ENCODE measurements at places on chromosomes 7 and 10.

DNA sequence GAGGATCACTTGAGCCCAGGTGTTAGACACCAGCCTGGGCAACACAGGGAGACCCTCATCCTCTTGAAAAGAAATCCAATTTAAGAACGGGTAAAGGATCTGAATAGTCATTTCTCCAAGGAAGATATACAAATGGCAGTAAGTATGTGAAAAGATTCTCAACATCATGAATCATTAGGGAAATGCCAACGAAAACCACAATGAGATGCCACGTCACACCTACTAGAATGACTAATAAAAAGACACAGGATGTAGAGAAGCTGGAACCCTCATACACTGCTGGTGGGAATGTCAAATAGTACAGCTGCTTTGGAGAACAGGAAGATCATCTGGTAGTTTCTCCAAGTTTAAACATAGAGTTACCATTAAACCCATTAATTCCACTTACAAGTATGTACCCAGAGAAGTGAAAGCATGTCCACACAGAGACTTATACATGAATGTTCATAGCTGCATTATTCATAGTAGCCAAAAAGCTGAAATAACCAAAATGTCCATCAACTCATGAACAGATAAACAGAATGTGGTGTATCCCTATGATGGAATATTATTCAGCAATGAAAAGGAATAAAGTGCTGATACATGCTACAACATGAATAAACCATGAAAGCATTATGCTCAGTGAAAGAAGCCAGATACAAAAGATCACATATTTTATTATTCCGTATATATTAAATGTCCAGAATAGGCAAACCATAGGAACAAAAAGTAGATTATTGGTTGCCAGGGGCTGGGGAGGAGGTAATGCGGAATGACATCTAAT is 13.1 kb upstream of the ZMIZ2 start:
- DNase-seq, result no peak

DNA sequence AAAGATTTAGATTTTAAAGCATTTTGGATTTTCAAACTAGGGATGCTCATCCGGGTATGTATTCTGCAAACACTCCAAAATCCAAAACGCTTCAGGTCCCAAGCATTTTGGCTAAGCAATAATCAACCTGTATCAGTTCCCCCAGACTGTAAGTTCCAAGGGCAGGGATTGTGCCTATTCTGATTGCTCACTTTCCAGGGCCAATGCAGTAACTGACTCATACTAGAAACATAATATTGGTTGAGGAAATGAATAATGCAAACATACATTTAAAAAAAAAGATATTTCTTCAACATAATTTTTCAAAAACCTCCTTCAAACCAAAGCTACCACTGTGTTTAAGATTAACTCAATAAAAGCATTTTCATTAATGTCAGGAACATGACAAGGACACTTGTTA is 69.5 kb downstream of the HIBADH start:
- no peak for DNase-seq

DNA sequence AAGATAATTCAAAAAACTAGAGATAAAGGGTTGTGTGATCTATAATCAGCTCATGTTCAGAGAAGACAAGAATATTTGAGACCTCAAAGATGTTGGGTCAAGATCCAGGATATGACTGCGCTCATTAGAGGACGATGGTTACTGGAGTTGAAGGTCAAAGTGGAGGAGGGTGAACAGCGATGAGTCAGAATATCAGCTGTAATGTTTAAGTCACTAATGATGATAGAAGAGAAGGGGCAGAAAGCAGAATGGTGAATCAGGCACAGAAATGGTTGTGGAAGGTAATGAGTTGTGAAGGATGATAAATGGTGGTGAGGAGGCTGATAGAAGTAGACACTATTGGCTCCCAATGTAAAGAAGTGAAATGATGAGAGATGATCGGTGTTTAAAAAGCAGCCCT is 540.3 kb downstream of the INHBA start:
- no peak for DNase-seq

DNA sequence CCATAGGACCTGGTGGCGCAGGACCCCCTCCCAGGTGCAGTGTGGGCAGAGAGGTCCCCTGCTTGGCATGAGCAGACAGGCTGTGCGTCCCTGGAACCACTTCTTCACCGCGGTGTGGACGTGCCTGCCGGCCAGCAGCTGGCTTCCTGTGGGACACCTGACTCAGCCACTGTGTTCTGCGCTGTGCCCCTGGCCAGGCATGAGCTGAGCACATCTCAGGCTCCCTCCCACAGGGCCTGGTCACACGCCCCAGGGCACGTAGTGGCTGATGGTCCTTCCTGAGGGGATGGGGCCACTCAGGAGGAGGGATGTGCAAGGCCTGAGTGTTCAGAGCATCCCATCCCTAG is 3.5 kb upstream of the DEPP1 start:
- no peak for DNase-seq

- DNase-seq, result no peak
Measured at GRCh38 chr10:114523876-114524275, 119.6 kb upstream of the AFAP1L2 start.

DNA sequence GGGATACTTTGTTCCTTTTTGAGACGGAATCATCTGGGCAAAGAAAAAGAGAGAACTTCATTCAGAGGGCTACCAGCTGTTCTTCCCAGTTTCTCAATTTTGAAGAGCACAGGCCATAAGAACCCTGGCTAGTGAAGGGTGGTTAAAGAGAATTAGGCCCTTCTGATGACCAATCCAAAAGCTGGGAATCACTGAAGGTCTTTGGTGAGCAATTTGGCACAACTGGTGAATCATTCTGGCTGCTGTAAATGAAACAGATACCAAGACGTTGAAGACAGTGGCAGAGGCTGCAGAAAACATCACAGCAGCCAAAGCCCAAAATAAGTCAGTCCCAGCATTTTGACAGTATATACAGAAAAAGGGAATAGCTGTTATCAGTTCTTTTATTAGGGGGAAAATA is 5.1 kb downstream of the RAPGEF5 start:
- DNase-seq, result no peak

DNA sequence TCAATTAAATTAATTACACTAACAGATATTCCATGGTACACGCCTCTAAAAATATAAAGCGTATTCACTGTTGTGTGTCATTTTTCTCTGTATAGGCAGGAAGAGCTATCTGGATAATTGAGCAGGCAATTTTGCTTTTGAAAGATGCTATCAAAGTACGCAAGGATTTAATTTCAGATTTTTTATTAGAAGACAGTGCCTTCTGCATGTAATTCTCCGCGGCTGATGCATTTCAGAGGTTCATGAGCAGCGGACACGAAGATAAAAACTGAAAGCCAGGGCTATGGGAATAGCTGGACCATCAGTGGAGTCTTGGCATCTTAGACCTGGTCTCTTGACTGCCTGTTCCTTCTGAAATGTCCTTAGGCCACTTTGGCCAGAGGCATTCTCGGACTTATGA is 35.7 kb upstream of the SDK1 start:
- no peak for DNase-seq

DNA sequence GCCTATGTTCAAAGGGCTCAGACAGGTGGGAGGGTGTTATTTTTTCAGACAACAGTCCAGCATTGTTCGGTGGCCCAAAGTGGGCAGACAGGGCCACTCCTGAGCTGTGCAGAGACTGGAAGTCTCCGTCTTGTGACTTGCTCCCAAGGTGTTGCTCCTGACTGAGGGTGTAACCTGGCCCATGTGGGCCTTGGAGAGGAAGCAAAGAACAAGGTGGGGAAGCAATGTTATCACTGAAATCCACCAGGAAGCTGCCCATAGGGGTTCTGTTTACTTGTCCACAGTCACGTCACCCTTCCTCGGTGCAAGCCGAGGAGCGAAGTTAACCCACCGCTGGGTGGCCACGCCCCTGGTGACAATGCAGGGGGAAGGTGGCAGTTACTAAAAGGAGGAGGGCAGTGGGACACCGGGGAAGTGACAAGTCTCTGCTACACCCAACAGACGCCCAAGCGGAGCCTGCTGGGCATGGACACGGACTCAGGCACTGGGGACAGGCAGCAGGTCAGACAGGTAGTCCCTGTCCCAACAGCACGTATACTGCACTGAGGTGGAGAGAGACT is 311.6 kb upstream of the MKI67 start:
- no peak for DNase-seq

DNA sequence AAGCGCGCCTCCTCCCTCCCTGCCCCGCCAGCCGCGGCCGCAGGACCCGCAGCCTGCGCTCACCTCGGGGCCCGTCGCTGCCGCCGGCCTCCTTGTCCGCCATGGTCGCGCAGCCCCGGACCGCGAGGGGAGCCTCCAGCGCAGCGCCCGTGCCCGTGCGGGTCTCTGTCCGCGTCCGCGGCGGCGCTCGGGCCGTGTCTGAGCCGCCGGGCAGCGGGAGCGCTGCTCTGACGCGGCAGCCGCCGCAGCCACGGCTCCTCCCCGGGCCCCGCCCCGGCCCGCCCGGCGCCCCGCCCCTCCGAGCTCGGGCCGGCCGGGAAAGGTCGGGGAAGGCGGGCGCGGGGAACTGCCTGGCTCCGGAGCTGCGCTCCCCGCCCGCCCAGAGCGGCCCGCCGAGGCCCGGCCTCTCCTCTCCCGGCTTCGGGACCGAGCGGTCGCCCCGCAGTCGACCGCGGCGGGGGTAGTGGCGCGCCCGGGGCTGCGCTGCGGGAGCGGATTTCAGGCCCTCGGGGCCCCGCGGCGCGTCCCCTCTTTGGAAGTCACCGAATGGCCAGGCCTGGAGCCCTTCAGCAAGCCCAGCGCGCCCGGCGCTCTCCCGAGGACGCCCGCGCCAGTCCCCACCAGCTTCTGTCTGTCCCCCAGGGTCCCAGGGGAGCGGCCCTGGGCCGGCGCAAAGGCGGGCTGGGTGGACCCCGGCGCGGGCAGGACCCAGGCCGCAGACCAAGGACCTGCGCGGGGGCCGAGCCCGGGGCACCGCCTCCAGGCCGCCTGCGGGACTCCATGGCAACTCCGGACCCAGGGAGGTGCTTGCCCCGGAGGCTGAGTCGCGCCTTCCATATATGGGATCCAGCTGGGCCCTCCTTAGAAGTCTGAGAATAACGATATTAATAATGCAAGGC is at the start of gene HSPA12A:
TSS of gene HSPA12A (minus strand) at position 200 of the 899 bp plus-strand sequence. CDS start at position 103, 97 bp downstream.
- DNase-seq, result no peak

DNA sequence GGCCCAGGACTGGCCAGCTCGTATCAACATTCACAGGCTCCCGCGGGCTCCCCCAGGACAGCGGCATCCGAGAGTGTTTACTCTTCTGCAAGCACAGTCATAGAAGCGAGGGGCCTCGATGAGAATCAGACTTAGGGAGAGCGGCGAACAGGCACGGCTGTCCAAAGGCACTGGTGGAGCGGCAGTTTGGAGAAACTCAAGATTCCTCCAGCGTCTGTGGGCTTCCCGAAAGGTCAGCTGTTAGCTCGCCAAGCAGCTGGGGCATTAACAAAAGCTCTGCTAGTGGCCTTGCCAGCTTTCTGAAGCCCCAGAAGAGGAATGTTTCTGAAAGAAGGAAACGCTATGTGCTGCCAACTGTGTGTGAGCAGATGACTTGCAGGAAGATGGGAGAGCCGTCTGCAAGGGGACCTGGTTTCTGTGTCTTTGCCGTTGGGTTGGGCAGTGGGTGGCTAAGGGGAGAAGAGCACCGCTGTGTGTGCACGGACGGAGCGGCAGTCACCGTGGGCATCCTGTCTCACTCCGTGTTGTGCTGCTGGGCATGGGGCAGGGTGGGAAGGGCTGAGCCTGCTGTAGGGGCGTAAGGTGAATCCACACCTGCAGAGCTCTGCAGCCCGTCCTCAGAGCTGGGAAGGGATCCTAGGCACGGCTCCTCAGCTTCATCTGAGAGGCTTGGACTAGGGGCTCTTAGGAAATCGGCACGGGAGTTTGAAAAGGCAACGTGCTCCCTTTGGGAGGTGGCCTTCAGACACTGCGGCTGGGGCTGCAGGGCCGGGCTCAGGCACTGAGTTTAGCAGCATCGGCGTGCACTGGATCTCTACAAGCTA is 42.1 kb downstream of the AMZ1 start:
- no peak for DNase-seq

GRCh38 chr7:45203936-45204445 is 46.4 kb downstream of the RAMP3 start:
- no peak for DNase-seq

DNA sequence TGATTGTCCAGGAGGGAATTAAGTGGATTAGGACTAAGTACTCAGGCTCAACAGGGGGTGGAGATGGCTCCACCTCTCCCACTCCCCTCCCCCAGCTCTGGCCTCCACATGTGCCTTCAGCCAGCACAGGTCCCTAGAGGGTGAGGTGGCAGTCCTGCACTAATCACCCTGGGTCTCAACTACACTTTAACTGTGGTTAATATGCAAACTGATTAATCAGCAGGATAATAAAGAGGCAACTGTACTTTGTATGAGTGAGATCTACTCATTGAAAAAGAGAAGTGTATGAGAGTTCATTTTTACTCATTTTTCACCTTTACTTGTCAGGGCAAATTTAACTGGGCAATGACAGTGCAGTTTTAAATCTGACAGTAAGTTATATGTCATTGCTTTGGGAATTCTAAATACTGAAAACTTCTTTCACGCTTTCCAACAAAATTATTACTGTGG is 223.8 kb upstream of the CCDC6 start:
- no peak for DNase-seq

- DNase-seq, result no peak
Measured at GRCh38 chr7:30201161-30201666, 66.4 kb downstream of the MTURN start.

- DNase-seq, result no peak
Measured at GRCh38 chr7:70616211-70616610, 515.7 kb upstream of the GALNT17 start.

DNA sequence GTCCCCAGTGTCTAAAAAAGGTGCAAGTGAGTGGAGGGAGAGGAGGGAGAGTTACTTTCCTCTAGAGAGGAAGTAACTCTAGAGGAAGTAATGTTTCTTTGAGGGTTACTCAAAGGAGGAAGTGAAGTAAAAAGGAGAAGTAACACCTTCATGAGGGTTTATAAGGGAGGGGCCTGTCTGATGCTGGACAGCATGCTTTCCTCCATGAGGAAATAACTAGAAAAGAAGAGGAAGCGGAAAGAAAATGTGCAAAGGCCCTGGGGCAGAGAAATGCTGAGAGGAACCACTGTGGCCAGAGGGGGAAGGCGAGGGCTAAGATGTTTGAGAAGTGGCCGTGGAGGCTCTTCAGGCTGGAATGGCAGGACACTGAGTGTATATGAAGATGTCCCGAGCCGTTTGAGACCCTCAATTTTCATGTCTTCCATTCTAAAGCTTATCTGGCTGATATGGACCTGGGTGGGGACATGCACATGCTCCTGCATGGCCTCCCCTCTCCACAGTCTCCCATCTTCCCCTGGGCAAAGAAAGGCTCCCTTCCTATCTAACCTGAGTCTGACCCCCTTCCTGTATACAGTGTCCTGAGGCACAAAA is 3.4 kb upstream of the SLC18A2 start:
- DNase-seq, result no peak
